Activated T-helper 17 cell treated with anti-CD3 and anti-CD28 coated beads, Interleukin-2, amount 50 U/mL, for 72 hours (primary cell): ENCODE measurements at places on chromosomes 2 and 18. TPM values are rescaled to one million over a fixed set of nuclear protein-coding genes. Genes with fewer than 3 reads are reported as not detected.

Gene RAMP1
- total RNA-seq = 0.54 TPM

Gene KLHL30
- total RNA-seq = not detected

Gene CYP26B1
- total RNA-seq = 0.05 TPM

Gene DSG1
- not detected for total RNA-seq

Gene SNX17
- total RNA-seq = 59.0 TPM

Gene NEU4
- total RNA-seq = 1.1 TPM

Gene PKDCC
- not detected for total RNA-seq

GRCh38 chr18:69580107-69580506 is 179.4 kb downstream of the DOK6 start:
- peak; percentile 32 for ATAC-seq

- ATAC-seq = peak; percentile 92
Observed at GRCh38 chr2:239401067-239401880, 454 bp upstream of the HDAC4 start.

GRCh38 chr2:18496516-18496915 is 63.9 kb downstream of the RDH14 start:
- ATAC-seq = no peak

DNA sequence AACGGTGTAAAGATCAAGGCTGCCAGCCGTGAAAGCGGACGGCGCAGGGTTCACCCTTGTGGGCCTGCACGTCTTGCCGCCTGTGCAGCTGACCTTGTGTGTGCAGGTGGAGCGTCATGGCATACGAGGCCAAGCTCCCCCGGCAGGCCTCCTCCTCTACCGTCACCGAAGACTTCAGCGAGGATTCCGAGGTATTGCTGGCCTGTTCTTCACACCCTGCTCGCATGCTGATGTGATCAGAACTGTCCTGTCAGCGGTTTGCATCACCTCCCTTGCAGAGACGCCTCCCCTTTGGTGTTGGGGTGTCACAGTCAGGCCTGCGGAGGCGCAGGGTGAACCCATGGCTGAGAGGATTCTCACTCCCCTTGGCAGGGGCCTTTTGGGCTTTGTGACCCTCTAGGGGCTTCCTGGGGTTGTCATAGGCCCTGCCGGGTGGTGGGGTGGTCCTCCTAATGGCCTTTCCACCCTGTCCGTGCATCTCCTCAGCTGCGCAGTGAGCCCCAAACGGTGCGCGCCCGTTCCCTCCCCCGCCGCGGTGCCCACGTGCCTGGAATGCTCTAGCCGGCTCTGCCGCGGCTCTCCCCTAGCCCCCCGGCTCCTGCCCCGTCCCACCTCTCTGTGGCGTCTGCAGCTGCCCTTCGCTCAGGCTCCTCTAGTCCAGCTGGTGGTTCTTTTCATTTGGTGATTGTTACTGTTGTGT is 92.5 kb downstream of the DGKD start:
- no peak for ATAC-seq

DNA sequence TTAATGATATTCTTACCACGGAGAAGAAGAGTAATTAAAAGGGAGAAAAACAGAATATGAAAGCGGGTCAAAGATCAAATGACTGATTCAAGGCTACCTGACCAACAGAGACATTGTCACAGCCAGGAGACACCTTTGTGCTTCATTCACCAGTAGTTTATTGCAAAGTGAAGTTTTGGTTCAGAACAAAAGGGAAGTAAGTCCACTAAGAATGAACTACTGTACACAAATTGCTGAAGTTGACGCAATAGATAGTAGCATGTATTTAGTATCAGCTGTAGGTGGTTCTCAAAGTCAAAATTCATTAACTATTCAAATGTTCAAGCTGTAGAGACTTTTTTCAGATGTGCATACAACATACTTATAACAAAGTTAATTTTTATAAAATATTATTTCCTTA is 64.7 kb upstream of the COX7A2L start:
- ATAC-seq = no peak

DNA sequence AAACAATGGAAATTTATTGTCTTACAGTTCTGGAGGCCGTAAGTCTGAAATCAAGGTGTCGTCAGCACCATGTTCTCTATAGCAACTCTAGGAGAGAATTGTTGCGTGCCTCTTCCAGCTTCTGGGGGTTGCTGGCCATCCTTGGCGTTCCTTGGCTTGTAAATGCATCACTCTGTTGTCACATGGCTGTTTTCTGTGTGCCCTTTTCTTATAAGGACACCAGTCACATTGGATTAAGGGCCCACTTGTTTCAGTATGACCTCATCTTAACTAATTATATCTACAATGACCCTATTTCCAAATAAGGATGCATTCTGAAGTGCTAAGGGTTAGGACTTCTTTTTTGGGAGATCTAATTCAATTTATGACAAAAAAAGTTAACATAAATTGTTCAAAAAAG is 1.4 kb upstream of the PLEK start:
- ATAC-seq = no peak

DNA sequence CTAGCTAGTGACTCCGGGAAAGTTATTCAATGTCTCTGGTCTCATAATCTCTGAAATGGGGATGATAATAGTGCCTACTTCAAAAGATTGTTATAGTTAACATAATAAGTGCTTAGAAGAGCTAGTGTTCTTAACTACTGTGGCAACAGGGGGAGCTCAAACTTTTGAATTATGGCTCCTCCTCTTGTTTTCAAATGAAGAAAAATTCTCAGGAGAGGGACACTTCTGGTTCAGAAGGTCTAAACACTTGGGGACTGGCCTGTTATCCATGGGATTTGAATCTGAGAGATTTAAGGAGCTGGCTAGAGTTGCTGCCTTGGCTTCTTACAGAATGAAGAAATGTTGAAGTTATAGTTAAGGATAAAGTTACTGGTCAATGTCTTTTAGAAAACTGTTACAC is 92.2 kb upstream of the ITGB6 start:
- ATAC-seq = no peak

- ATAC-seq = no peak
Observed at GRCh38 chr2:132252191-132252893, 90.6 kb upstream of the ANKRD30BL start.

GRCh38 chr2:216915557-216916150 is 55.8 kb upstream of the TNP1 start:
- ATAC-seq = no peak

DNA sequence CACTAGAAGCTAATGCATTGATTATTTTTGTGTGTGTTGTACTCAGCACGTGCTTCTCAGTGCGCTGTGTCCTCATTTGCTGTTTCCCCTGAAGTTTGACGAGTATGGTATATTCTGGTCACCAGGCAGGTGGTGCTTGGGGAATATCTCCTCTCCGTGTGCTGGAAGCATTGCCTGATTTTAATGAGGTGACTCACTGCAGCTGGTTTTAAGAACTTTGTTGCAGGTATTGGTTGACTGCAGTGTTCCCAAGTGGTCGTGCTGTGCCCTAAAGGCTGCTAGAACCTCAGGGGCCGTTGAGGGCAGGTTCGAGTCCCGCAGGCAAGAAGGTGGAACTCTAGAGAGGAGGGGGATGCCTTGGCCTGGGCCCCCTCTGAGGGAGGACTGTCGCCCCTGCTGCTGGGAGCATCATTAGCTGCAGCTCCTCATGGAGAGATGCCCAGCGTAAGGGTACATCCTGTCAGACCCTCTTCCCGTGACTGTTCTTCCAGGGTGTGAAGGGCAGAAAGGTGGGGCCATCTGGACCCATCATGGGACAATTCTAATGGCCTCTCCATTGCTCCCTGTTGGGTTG is 82.6 kb downstream of the AGAP1 start:
- ATAC-seq = no peak

DNA sequence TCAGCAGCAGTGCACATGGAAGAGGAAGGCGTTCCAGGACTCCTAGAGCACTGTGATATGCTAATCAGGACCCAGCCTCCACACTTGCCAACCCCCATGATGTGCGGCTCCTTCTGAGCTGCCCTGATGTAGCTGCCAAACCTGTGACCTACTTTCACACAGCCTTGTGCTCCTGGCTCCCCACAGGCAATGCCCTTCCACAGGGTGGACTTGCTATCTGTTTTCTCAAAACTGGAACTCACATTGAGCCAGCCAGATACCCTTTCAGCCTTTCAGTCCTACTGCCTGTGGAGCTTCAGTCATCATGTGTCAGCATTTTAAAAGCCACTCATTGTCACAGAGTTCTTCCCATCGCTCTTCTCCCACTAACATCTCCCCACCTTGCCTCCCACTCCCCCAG is 181.6 kb downstream of the AFF3 start:
- no peak for ATAC-seq

- ATAC-seq = no peak
Observed at GRCh38 chr2:207760453-207760852, 9.3 kb downstream of the FZD5 start.

DNA sequence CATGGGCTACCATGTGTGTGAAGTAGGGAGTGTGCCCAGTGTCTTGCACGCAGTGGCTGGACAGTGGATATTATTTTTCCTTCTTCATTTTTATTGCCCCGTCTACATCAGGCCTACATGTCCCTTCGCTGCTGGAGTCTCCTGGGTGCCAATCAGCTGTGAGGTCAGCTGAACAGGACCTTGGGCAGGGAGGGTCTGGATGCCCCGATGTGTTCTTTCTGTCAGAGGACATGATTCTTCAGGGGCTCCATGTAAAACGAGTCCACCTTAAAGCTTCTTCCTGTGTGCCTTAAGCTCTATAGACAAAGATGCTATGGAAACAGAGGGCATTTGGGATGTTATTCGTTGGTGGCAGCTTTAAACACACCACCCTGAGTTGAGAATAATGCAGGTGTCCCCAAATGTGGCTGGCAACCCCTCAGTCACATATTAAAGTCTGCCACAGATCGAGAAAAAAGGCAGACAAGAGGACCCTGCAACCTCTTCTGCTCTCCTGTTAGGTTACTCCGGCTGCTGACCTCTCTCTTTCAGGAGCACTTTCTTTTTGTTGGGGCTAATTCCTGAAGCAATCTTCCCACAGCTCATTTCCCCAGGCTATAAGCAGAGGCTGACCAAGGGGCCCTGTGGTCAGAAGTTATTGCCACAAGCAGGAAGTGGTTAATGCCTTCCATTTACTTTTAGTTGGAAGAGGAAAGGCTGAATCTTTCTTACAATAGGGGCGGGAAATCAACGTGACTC is 20.0 kb downstream of the GREB1 start:
- no peak for ATAC-seq
